ENCODE measurements at places on chromosomes 6 and 20.
A peak's percentile ranks its signal among the peaks of the same experiment; 100 is the strongest.

- no peak for DNase-seq
Measured at GRCh38 chr20:57579898-57580447, 19.1 kb downstream of the PCK1 start.

DNA sequence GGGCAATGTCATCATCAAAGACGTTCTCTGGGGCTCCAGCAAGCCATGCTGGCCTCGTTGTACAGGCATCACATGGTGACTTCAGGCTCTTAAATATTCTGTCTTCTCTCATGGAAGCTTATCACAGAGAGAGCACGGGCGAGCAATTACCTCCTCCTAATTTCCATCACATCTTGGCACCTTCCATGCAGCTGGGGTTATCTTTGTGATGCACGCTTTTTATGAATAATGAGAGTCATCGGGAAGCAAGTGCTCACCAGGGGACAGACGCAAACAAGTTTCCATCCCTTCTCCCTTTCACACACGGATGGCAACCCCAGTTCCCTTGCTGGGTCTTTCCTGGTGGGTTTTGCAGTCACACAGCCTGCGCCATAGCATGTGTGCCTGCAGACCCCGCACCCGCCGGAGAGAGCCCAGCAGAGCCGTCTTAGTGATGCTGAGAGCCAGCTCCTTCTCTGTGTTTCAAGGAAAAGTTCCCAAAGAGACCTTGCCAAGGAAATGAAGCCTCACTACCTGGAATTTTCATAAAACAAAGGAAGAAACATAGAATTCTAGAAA, 116.3 kb upstream of the AFDN start:
- DNase-seq: no peak

DNA sequence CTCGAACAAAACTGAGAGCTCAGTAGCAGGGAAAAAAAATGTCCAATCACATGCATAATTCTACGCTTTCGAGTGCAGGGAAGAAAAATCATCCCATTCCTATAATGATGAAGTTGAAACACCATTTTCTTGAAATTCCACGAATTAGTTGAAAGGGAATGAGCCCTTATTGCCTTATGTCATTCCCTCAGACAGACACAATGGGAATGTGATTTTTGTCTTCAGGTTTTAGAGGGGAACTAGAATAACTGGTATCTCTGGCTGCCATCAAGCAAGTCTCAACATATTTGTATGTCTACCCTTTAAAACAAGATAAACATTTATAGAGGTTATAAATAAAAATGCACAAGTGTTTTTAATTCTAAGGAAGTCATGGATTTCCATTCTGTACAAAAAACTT, 87.9 kb downstream of the KIF13A start:
- no peak for DNase-seq

DNA sequence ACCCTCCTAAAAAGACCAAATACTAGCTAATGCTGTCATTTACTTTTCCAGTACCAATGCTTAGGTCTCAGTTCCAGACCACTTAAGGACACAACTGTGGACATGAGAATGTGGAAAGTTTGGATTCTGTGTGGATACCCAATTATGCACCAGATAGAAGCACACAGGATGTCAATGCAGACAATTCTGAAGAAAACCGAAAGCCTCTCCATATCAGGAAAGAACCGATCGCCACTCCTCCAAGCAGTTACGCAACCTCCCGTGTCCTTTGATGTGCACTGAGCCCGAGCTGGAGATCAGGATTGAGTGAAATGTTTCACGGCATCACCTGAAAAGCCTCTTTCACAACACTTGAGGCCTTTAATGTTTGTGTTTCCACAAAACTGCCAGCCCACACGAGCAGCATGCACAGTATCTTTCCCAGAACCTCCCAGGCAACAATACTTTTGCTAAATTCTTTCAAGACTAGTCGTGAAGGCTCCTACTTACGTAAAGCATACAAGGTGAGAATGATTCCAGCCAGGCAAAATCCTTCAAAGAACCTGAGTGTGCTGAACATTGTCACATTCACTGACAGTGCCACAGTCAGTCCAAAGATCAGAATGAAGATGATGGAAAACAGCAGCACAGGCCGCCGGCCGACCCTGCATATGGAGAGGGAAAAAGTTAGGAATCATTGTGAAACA, 47.0 kb downstream of the SLC22A23 start:
- DNase-seq: no peak

- DNase-seq: no peak
Measured at GRCh38 chr20:14600527-14600926, 263.1 kb upstream of the FLRT3 start.

- no peak for DNase-seq
Measured at GRCh38 chr20:40955326-40955725, 73.3 kb upstream of the TOP1 start.

GRCh38 chr6:55276745-55277530, 50.3 kb upstream of the GFRAL start:
- peak; percentile 2 for DNase-seq

- no peak for DNase-seq
Measured at GRCh38 chr6:44676826-44677433, 289.4 kb downstream of the CDC5L start.

DNA sequence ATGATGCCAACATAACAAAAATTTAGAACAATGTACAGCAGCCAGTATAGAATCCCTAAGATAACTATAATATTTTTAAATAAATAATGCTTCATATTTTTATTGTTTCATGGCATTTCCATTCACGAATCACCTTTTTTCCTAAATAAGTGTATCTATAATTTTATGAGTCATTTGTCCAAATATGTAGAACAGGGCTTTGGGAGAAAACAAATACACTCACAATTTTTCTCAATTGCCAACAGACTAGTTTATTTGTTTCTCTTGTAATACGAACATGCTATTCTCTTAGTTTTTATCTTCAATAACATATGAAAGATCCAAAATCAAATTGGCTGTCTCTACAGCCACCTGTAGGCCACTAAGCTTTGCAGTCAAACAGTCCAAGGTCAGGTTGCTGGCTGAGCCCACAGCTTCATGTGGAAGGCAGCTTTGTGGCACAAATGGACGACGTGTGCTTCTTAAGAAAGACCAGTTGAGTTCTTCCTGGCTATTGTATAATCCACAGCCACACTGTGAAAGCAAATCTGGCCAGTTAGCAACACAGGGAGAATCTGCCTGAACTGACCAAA, 29.0 kb downstream of the MKKS start:
- DNase-seq: no peak

GRCh38 chr6:153015094-153015640, 12.7 kb upstream of the MTRF1L start:
- DNase-seq: no peak

DNA sequence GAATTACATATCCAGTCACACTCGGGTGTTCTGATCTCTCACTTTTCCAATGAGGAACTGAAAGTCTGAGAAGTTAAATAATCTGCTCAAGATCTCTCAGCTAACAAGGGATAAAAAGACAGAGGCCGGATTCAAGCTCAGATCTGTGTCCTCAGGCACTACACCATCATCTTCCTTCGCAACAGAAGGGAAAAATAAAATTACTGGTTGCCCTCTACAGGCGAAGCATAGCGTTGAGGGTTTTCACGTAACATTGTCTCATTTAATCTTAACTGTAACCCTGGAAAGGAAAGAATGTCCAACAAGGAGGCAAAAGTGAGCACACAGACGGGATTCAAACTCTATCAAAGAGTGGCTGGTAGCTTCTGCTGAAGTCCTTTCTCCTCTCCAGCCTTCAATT, 67.8 kb upstream of the ANKEF1 start:
- no peak for DNase-seq

- DNase-seq: peak; percentile 71
Measured at GRCh38 chr20:50292591-50293283, 102.1 kb downstream of the CEBPB start.

GRCh38 chr20:11128220-11128718, 454.5 kb upstream of the JAG1 start:
- DNase-seq: no peak

DNA sequence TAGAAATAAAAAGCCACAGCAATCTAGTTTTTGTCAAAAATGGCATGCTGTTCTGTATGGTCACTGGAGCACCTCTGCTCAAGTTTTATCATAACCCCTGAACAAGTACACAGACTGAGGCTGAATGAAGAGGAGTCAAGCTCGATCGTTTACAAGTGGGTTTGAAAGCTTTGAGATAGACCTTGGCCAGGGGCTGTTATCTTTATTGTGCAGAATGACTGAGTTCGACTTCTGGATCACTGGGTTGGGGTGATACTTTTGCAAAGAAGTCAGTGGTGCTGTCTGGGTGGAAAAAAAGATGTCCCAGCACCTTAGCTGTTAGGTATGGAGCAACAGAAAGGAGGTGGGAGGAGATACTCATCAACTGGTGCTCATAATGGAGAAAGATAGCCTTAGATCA, 446.0 kb downstream of the HACE1 start:
- DNase-seq: no peak

- no peak for DNase-seq
Measured at GRCh38 chr6:70411542-70412251, 1.6 kb upstream of the FAM135A start.

DNA sequence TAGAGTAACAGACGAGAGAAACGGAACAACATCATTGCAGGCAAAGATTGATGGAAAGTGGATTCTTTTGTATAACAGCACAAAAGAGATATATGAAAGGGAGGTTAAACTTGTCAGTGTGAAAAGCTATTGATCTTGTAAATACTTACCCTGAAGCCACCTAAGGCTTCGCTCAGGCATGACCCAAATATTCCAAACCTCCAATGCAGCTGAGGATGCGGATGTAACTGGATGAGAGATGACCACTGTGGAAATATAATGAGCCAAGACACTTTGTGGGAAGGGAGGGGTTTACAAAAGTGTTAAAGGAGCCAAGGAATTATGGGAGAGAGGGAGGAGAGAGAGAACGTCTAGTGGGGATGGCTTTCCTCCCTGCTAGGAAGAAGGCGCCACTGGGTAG, 112.0 kb downstream of the DOK5 start:
- no peak for DNase-seq

DNA sequence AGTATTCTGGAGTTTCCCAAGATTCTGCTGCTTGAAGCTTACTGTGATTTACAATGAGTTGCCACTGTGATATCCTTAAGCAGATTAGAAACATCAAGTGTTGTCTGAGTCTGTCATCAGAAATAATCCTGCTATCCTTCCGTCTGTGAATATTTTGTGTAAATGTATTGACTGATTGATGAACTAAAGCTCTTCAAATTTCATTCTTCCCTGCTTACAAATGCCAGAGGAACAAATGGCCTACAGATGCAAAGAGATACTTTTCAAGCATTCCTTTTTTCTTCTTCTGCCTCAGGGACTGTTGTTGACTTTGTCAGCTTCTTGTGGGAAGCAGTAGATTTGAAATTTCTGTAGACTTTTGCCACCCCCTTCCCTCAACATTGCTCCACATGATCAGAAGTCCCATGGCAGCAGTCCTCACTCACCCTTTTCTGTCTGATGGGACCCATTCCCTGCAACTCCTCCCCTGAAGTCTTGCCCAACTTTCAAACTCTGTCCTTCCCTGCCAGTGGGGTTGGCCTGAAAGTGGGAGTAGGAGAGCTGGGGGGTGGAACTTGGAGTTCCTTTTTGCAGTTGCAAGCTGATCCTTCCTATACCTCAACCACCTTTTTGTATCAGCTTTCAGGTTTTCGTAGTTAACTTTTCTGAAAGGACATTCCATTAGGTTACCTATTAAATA, 38.5 kb upstream of the MLIP start:
- no peak for DNase-seq

- DNase-seq: no peak
Measured at GRCh38 chr6:26342106-26343004, 22.6 kb upstream of the BTN3A2 start.

GRCh38 chr20:63381781-63382431, 20.8 kb upstream of the CHRNA4 start:
- no peak for DNase-seq

DNA sequence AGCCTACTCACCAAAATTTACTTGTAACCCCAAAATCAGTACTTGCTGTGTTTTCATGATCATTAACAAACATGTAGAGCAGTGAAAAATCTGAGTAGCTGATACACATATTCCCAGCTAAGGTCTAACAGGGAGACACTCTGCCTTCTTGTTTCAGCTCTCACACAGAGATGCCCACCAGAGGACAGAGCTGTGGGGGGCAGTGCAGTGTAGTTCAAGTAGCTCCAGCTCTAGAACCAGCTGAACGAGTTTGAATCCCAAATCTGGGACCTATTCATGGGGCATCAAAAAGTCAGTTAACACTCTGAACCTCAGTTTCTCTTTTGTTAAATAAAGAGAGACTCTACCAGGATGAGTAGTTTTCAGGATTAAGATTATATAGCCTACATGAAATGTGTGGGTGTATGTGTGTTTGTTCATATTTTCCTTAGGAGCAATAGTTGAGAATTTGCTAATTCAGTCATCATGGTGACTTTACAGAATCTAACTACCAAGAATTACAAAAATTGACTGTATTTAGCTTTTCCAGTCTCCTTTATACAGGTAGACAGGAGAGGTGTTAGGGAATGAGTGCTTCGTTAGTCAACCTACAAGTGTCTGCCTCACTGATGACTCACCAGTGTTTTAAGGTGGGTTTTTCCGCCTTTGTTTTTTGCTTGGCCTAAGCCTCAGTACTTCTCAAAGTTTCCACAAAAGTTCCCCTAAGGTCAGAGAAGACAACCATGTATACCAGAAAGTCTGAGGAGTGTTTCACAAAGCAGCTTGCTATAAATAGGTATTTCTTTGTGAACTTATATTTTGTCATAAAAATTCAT, 164.0 kb upstream of the RUNX2 start:
- DNase-seq: no peak

- DNase-seq: no peak
Measured at GRCh38 chr6:50847890-50848594, 29.4 kb downstream of the TFAP2B start.

- DNase-seq: peak; percentile 92
Measured at GRCh38 chr6:142802124-142802523, 142.9 kb downstream of the HIVEP2 start.

DNA sequence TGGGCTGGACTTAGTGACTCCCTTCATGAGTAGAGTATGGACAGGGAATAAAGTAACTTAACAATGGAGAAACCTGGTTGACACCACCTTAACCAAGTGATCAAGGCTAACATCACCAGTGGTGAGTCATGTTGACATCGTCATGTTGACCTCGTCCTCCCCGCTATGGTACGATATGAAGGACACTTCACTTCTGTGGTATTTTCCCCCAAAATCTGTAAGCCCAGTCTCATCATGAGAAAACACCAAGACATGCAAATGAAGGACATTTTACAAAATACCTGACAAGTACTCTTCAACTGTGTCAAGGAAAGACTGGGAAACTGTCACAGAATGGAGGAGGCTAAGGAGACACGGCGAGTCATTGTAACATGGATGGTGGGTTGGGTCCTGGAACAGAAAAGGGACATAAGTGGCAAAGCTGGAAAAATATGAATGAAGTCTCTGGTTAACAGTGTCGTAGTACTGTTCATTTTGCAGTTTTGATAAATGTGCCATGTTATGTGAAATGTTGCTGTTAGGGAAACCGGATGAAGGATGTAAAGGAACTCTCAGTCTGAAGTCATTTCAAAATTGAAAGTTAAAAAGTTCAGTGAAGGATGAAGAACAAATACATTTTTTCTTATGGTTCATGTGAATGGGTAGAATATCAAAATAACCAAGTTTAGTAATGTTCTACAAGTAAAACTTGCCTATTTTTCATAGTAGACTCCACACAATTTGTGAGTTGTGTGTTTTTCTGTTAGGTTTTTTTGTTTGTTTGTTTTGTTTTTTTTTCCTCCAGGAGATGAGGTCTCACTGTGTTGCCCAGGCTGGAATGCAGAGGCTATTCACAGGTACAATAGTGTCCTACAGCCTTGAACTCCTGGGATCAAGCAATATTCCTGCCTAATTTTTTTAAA, 247.5 kb downstream of the TMEM242 start:
- DNase-seq: no peak
